ENCODE measurements at places on chromosomes 1 and 21.

DNA sequence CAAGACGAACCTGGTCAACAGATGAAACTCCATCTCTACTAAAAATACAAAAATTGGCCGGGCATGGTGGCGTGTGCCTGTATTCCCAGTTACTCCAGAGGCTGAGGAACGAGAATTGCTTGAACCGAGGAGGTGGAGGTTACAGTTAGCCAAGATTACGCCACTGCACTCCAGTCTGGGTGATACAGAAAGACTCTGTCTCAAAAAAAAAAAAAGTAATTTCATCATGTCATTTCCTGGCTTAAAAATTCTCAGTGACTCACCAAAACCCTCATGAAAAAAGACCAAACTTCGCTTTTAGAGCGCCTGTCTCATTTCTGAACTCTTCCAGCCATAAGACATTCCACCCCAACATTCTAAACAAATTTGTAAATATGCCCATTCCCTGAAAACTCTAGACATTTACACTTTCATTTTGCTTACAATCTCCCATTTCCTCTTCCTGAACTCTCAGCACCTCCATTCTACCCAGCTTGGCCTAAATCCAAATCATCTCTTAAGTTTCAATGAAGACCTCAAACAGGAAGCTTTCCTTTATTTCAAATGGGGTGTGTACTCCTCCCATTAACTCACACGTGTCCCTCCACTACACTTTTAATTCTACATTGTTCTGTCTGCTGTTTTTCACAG is 50.5 kb upstream of the PRRC2C start:
- peak; percentile 90 for DNase-seq

DNA sequence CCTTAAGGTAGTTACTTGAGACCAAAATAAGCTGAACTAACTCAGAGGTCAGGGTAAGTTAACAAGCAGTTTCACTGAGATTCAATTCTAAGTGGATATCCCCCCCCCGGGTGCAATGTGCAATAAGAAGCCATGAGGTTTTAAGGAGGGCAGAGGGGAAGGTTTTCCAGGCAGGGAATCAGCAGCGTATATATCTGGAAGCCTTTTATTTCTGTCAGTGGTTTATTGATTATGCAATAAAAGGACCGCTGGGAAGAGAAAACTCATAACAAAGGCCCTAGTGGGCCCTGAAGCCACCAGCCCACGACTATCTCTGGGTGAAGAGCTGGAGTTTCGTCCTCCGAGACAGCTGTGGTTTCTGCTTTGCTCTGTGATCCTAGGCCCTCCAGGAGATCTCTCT is 53.1 kb upstream of the CTPS1 start:
- DNase-seq = no peak

DNA sequence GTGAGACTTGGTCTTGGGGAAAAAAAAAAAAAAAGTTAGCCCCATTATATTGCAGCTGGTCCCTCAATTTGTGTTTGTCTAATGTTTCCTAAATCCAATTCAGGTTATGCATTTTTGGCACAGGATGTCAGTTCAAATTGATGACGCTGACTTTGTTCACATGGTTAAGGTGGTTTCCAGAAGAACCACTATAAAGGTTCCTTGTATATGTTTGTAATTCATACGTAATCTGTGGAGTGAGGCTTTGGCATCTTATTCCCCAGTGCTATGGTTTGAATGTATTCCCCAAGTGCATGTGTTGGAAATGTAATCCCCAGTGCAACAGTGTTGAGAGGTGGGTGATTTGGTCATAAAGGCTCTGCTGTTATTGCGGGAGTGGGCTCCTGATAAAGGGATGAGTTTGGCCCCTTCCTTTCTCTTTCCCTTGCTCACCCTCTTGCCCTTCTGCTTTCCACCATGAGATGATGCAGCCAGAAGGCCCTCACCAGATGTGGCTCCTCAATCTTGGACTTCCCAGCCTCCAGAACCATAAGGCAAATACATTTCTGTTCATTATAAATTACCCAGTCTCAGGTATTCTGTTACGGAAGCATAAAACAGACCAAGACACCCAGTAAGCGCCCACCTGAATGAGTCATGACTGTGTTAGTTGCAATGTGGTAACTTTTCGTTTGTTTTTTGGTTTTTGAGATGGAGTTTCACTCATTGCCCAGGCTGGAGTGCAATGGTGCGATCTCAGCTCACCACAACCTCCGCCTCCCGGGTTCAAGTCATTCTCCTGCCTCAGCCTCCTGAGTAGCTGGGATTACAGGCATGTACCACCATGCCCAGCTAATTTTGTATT is 19.5 kb upstream of the HLCS start:
- no peak for DNase-seq

DNA sequence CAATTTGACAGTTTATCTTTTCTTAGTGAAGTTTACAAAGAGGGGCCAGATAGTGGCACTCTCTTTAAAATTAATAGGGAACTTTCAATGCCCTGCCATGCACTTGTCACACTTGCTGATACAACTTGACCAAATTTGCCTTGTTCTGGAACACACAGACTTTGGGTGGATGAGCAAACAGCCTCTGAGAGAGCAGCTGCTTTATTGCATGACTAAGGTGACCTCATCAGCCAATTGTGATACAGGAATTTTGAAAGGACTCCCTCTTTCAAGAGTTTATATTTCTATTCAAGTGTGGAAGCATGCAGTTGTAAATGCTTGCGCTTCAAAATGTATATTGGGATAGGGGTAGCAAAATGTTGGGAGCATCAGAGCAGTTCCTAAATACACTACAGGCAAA is 2.1 kb upstream of the RGS1 start:
- DNase-seq = peak; percentile 76

DNA sequence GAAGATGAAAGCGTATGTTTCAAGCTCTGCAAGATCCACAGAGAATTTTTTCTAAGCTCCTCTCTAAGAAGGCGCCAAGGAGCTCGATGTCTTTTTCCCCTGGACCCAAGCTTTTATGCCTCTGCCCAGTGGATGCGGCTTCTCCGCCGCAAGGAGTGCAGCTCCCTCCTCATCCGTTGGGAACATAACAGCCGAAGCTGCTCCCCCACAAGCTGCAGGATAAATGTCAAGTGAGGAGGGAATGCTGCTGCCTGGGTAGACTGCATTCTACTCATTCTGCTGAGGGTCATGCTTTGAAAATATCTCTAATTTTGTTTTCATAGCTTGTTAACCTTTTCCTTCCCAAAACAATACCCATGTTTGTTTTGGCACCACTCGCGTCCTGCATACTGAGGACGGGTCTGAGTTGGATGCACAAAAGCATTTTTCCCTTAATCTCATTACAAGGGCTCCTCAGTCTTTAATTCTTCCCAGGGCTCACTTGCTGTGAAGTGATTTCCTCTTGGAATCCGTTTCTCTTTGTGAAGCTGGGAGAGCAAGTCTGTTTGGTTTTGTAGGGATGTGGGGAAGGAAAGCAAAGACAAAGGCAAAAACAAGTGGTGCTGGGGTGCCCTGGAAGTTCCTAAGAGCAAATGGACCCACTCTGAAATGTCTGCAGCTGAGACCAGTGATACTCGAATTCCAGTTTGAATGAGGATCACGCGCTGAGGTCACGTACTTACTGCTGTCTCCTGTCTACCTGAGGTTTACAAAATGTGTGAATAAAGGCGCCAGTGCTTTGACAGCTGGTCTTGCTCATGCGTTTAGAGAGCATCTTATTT is 134.0 kb upstream of the IRF2BP2 start:
- DNase-seq = peak; percentile 35

GRCh38 chr1:53076165-53076564 is 14.2 kb downstream of the PODN start:
- no peak for DNase-seq

GRCh38 chr1:95168761-95169351 is 51.7 kb downstream of the TLCD4 start:
- DNase-seq = no peak

GRCh38 chr1:3688356-3689137 is 36.2 kb downstream of the TP73 start:
- DNase-seq = peak; percentile 48

GRCh38 chr1:36614991-36615390 is 132.3 kb upstream of the CSF3R start:
- DNase-seq = no peak

GRCh38 chr1:77776007-77776700 is 3.3 kb upstream of the MIGA1 start:
- DNase-seq = no peak

DNA sequence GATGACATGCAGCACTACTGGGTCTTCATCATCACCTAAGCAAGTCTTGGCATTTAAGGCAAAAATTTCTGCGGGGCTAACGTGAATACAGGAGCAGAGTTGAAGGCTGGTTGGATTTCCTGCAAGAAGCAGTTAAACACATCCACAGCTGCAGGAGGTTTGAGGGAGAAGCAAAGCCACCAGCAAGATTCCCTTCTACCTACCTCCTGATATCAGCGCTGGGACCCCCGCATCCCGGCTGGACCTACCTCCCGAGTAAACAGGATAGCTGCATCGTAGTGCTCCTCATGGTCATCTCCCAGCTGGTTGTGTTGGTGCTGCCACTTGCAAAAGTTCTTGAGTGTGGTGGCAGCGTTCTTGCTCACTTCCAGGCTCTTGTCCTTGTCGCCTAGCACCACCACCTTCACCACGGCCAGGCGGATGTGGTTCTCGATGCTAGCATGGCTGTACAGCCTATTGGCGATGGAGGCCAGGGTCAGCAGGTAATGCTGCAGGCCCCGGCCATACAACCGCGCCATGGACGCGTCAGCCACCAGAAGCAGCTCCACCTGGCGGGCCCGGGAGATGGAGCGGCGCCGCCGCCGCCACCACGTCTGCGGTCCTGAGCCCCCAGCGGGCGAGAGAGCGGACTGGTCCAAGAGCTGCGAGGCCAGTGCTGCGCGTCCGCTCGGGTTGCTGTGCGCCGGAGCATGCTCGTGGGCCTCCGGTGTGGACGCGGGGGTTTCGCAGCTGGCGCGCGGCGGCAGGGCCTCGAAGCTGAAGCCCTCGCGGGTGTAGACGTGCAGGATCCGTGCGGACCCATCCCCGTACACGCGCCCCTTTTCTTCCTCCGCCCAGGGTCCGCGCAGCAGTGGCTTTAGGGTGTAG is 1.6 kb downstream of the ADAMTS5 start:
- peak; percentile 69 for DNase-seq

GRCh38 chr1:233672732-233673131 is 58.8 kb downstream of the KCNK1 start:
- no peak for DNase-seq

DNA sequence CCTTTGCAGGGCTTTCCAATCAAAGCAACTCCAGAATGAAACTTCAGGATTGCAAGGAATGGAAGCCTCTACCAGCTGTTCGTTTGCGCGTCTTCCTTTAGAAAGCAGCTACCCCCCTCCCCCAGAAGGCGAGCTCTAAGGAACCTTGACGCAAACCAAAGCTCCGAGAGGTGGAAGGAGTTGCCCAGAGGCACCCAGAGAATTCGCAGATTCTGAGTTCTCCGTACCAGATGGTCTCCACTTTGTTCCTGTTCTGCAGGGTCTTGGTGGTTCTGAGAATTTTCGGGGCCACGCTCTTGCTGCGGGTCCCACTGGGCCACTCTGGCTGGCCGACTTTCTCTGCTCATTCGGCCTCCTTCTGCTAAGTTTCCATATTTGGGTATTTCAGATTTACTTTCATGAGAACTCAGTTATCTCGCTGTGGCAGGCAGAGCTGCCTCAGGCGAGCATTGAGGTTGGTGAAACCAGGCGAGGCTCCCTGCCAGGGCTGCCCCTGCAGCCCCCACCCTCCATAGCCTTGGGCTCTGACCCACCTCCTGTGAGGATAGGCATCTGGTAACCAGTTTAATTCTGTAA is 801 bp downstream of the TRAF5 start:
- peak; percentile 85 for DNase-seq

DNA sequence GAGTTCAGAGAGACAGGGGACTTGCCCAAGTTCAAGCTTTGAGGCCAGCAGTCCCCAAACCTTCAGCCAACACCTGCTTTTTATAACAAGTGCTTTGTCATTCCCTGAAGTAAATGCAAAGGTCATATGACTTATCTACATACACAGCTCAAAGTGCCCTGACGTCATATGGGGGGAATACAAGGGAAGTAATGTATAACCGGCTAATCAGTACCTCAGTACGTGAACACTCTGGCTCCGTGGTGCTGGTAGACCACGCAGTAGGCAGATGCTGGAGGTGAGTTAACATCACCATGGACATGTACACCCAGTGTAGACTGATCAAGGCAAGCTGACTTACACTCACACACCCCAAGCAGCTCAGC is 60.0 kb downstream of the BACE2 start:
- DNase-seq = no peak

GRCh38 chr1:11645670-11646265 is 8.5 kb downstream of the FBXO2 start:
- DNase-seq = peak; percentile 83

DNA sequence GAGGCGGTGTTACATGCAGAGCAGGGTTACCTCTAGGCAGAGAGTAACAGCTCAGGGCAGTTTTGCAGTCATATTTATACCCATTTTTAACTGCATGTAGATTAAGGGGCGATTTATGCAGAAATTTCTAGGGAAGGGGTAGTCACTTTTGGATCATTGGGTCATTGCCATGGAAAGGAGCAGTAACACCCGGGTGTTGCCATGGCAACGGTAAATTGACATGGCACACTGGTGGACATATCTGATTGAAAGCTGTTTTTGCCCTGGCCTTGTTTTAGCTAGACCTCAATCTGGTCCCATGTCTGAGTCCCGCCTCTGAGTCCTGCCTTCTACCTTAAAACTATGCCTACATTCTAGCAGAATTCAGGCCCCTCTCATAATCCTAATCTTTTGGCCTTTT is 11.8 kb upstream of the USP1 start:
- DNase-seq = no peak

GRCh38 chr1:115543247-115543646 is 98.5 kb upstream of the VANGL1 start:
- DNase-seq = no peak

DNA sequence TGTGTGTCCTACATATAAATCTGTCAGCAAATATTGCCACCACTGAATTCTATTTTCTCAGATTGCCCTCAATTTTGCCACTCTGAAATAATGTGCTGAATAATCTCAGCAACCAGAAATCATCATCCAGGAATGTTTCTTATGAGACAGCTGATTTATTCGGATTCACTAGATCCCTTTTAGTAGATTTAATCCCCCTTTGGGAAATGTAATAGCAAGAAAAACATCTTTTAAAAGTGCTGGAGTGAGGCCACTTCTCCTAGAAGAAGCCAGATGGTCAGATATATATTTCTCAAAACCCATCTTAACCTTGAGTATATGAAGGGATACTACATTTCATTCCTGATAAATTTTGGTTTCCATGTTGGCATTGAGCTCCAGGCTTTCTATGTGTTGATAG is 327.7 kb downstream of the SMYD3 start:
- no peak for DNase-seq

- DNase-seq = no peak
Measured at GRCh38 chr1:158652721-158653334, 33.7 kb downstream of the SPTA1 start.

GRCh38 chr1:74341702-74342339 is 106.6 kb downstream of the TNNI3K start:
- DNase-seq = no peak

All from GM23248 (cell line).